ENCODE measurements at places on chromosomes 6 and 20.

- no peak for DNase-seq
Measured at GRCh38 chr20:52049001-52049731, 142.4 kb downstream of the ZFP64 start.

DNA sequence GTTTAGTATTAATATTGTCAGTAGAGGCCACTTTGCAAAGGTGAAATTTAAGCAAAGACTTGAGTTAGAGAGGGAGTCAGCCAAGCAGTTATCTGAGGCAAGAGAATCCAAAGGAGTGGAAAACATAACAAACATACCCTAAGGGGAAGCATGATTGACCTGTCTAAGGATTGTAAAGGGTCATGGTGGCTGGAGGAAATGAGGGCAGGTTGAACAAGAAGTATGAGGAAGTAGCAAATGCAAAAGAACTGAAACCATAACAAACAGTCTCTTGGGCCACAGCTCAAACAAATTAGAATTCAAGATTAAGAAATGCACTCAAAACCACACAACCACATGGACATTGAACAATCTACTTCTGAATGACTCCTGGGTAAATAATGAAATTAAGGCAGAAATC lies 103.2 kb downstream of the FBXO5 start:
- DNase-seq = no peak

DNA sequence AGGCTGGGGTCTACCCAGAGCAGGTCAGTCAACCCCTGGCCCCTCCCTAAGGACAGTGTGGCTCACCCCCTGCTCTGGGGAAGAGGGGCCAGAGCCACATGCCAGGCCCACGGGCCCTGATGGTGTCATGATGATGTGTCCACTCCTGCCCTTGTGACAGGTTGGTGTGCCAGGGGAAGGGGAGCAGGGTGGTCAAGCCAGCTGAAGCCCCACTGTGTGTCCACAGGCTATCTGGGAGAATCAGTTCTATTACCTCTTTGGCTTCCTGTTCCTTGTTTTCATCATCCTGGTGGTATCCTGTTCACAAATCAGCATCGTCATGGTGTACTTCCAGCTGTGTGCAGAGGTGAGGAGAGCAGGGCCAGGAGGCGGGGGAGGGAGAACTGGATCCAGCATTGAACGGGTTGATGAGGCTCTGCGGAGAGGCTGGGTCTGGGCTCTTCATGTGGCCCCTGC lies 47.7 kb downstream of the PLAGL2 start:
- DNase-seq = no peak

GRCh38 chr20:9363673-9364072 lies 150.7 kb upstream of the LAMP5 start:
- no peak for DNase-seq

GRCh38 chr6:100614386-100614785 lies 149.7 kb upstream of the SIM1 start:
- no peak for DNase-seq

DNA sequence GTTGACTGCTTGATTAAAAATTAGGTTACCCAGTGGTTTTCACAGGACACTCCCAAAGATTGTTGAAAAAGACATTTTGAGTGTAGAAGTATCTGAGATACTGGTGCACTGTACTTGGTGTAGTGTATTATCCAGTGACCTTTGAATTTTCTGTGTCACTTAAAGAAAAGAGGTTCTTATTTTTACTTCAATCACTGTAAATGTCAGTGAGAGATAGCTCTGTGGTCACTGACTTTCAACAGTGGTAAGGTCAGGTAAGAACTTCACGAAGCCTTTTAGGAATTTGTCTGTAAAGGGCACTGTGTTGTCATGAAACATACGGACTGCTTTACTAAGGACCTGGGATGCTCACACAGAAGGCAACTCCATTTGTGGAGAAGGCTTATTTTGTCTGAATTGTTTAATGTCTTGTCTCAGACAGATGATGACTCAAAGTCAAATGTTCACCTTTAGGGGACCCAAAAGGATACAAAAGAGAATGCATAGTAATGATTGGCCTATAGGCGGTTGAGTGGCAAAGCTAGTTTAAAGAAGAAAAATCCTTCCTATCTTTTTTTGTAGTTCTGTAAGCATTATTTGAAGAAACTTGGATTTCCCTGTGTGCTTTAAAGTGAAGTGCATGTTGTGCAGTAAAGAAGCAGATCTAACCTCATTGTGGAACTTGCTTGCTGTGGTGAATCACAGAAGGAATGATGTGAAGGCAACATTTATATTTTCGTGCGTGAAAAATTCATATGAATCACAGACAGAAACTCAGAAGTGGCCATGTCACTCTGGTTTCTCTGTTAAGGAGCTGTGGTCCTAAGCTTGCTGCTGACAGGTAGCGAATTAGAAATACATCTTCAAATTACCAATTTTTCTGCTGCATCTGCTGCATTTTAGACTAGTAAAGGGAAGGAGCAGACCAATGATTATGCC lies 47.3 kb downstream of the ZFAND3 start:
- no peak for DNase-seq

DNA sequence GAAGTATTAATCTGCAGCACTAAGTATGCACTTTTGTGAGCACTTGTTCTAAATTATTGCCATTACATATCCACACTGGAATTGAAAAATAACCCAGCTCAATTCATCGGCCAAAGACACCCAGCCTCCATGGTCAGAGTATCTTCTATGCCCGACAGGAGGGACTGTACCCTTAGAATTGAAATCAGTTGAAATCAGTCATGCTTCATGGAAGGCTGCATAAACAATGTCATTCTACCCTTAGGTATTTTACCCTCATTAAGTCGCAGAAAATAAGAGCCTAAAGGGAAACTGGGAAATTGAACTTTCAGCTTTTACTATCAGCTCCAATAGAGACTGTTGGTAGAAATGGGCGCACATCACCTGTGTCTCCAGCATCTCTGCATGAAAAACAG lies 2.9 kb upstream of the RAMACL start:
- no peak for DNase-seq

DNA sequence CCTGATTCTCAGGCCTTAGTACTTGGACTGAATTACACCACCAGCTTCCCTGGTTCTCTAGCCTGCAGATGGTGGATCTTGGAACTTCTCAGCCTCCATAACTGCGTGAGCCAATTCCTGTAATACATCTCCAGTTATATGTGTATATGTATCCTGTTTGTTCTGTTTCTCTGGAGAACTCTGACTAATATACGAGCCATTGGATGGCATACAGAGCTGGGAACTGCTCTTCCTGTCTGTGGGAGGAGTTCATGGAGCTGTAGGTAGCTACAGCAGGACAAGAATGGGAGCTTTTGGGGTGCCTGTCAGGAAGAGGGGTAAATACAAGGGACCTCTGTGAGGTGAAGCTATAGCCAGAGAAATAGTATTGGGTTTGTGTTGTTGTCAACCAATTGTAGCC lies 41.2 kb downstream of the TMEM14A start:
- no peak for DNase-seq

- no peak for DNase-seq
Measured at GRCh38 chr20:47061549-47061948, 166.9 kb downstream of the EYA2 start.

- no peak for DNase-seq
Measured at GRCh38 chr6:27136978-27137814, 110.3 kb upstream of the PRSS16 start.

GRCh38 chr6:108996208-108996607 lies 98.4 kb downstream of the SESN1 start:
- DNase-seq = no peak

GRCh38 chr20:43364001-43364400 lies 93.7 kb upstream of the SRSF6 start:
- no peak for DNase-seq

- DNase-seq = no peak
Measured at GRCh38 chr6:16505711-16506357, 255.4 kb downstream of the ATXN1 start.

GRCh38 chr6:9455864-9456658 lies 958.8 kb downstream of the TFAP2A start:
- DNase-seq = no peak

DNA sequence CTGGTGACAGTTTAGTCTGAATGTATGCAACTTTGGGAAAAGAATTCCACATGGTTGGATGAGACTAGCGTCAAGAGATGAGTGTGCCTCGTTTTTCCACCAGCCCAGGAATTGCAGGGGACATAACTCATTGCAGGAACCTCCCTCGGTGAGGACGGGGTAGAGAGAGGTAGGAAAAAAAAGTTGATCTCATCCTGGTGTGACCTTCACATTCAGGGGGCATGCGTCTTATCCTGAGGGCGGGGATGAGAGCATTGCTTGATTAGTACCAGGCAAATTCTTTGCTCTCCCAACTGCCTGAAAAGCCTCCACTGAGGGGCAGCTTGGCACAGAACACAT lies 11.8 kb downstream of the TLDC2 start:
- DNase-seq = no peak

- DNase-seq = no peak
Measured at GRCh38 chr6:165937564-165938358, 229.9 kb downstream of the TBXT start.

DNA sequence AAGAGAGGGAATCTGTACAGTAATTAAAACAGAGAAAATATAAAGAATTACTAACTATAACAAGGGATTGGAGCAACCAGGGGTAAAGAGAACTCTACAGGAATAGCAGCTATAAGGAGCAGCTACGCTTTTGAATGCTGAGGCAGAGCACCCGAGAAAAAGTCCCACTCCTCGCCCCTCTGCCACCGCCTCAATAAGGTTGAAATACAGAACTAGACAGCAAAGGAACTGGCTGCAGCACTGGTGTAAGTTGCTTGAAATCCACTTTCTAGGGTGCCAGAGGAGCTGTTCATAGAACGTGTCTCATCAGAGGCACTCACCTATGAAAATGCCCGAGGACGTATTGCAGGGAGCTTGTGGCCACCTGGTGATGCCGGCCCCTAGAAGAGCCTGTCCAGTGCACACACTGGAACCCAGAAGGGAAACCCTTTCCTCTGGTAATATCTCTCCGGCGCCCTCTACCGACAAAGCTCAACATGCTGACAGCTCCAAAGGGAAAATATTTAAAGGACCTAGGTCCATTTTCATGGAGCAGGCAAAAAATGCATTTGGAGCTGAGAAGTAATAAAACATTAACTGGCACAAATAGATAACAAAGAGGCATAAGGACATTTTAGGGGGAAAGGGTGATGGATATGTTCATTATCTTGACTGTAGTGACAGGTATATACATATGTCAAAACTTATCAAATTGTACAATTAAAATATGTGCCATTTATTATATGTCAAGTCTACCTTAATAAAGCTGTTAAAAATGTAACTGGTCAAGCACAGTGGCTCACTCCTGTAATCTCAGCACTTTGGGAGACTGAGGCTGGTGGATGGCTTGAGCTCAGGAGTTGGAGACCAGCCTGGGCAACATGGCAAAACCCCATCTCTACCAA lies 137.4 kb upstream of the HDAC2 start:
- no peak for DNase-seq

- DNase-seq = no peak
Measured at GRCh38 chr6:36649701-36650484, 28.6 kb upstream of the CDKN1A start.

GRCh38 chr6:9937031-9937763 lies 477.7 kb downstream of the TFAP2A start:
- DNase-seq = no peak

- DNase-seq = no peak
Measured at GRCh38 chr6:124977067-124977908, 15.1 kb downstream of the RNF217 start.

Measured in CD4-positive, alpha-beta T cell treated with Interferon gamma for 1 hour (primary cell).